ENCODE measurements at places on chromosomes 16 and 17. TPM values are rescaled to one million over a fixed set of nuclear protein-coding genes. Genes with fewer than 3 reads are reported as not detected.

GRCh38 chr17:15154618-15155017, 110.5 kb downstream of the PMP22 start:
- no peak overlapping the region for H3K27ac ChIP-seq
- no peak overlapping the region for H3K4me3 ChIP-seq
- no peaks in the 10 kb centered on the region for H3K4me1 ChIP-seq
- no peak for DNase-seq
- H3K27me3 ChIP-seq: peaks cover 18% of the 10 kb centered on the region
- H3K36me3 ChIP-seq: no peaks in the 10 kb centered on the region

- peaks cover 25% of the 10 kb centered on the region for H3K36me3 ChIP-seq
- no peaks in the 10 kb centered on the region for H3K27me3 ChIP-seq
- no peak overlapping the region for H3K4me3 ChIP-seq
- peaks cover 21% of the 10 kb centered on the region for H3K4me1 ChIP-seq
- no peak for DNase-seq
These were observed 3.8 kb upstream of the RNF157 start for GRCh38 chr17:76243826-76244679.

DNA sequence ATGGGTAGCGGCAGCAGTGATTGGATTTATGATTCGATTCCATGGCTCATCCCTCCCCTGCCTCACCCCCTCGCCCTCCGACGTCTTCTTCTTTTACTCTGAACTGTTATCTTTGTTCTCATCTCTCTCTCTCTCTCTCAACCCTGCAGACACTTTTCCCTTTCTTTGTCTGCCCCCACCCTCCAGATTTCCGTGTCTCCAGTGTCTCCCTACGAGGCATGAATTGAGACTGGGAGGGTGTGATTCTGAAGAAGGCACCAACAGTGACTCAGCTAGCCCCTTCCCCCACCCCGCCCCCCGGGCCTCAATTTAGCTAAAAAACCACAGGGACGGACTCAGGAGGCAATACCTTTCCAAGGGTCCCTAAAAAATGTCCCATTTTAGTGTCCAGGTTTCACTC, 47.6 kb upstream of the STH start:
- peaks cover 18% of the 10 kb centered on the region for H3K4me1 ChIP-seq
- DNase-seq: no peak
- H3K27me3 ChIP-seq: peaks cover 71% of the 10 kb centered on the region

DNA sequence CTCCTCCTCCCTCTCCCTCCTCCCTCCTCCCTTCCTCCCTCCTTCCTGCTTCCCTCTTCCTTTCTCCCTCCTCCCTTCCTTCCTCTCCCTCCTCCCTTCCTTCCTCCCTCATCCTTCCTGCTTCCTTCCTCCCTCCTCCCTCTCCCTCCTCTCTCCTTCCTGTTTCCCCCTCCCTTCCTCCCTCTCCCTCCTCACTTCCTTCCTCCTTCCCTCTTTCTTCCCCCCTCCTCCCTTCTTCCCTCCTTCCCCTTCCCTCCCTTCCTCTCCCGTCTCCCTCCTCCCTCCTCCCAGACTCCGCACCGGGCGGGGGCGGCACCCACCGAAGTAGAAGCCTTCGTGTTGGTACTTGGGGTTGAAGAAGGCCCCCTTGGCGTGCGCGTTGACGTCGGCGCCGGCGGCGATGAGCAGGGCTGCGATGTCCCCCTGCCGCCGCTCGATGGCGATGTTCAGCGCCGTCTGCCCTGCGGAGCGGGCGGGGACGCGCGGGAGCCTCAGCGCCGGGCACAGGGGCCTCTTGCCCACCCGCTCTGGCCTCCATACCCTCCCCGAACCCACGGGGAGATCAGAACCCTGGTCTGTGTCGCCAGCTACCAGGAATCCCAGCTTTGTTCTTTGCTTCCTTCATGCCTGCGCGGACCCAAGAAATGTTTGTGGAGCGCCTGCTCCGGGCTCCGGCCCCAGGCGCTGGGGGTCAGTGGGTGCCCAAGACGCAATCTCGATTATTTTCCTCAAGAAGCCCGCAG, 22.2 kb downstream of the TRPV3 start:
- H3K36me3 ChIP-seq: no peaks in the 10 kb centered on the region
- no peaks in the 10 kb centered on the region for H3K4me1 ChIP-seq
- no peaks in the 10 kb centered on the region for H3K27me3 ChIP-seq
- H3K4me3 ChIP-seq: no peak overlapping the region

- peaks cover 3% of the 10 kb centered on the region for H3K36me3 ChIP-seq
- no peak for DNase-seq
- H3K4me3 ChIP-seq: no peak overlapping the region
- peaks cover 33% of the 10 kb centered on the region for H3K27me3 ChIP-seq
- H3K27ac ChIP-seq: no peak overlapping the region
- peaks cover 9% of the 10 kb centered on the region for H3K4me1 ChIP-seq
These were observed 25.3 kb upstream of the N4BP1 start for GRCh38 chr16:48635199-48635718.

GRCh38 chr16:11354733-11355574, 9.7 kb downstream of the RMI2 start:
- no peaks in the 10 kb centered on the region for H3K27me3 ChIP-seq
- no peak overlapping the region for H3K27ac ChIP-seq
- H3K36me3 ChIP-seq: peaks cover 14% of the 10 kb centered on the region
- no peak for DNase-seq
- no peak overlapping the region for H3K4me3 ChIP-seq

GRCh38 chr17:73489333-73489732, 154.9 kb downstream of the SDK2 start:
- no peak overlapping the region for H3K4me3 ChIP-seq
- H3K27me3 ChIP-seq: peaks cover 100% of the 10 kb centered on the region
- H3K27ac ChIP-seq: no peak overlapping the region
- DNase-seq: no peak

- H3K27me3 ChIP-seq: peaks cover 15% of the 10 kb centered on the region
- no peak overlapping the region for H3K27ac ChIP-seq
- no peak for DNase-seq
- peaks cover 15% of the 10 kb centered on the region for H3K4me1 ChIP-seq
These were observed 13.4 kb upstream of the TMEM170A start for GRCh38 chr16:75477680-75478473.

DNA sequence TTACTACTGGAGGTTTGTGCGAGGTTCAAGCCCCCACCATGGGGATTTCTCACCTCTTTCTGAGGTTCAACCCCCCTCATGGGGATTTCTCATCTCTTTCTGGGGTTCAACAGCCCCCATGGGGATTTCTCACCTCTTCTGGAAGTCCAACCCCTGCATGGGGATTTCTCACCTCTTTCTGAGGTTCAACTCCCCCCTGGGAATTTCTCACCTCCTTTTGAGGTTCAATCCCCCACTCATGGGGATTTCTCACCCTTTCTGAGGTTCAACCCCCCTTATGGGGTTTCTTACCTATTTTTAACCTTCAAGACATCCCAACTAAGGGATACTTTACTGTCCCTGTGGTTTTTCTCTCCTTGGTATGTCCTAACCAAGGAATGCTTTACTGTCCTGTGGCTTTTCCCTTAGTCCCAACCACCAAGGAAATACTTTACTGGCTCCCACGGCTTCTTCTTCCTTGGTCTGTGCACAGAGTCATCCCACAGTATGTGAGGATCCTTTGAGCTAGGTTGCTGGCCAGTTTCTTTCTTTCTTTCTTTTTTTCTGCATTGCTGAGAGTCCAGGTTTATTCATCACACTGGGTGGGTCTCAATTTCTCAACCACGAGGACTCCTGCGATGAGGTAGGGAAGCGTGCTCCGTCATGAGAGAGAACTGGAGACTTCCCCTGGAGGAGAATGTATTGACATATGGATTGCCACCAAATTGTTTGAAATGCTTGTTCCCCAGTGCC, 2140.2 kb downstream of the TP53TG3F start:
- H3K4me3 ChIP-seq: no peak overlapping the region
- no peaks in the 10 kb centered on the region for H3K27me3 ChIP-seq
- H3K27ac ChIP-seq: no peak overlapping the region
- no peak for DNase-seq

DNA sequence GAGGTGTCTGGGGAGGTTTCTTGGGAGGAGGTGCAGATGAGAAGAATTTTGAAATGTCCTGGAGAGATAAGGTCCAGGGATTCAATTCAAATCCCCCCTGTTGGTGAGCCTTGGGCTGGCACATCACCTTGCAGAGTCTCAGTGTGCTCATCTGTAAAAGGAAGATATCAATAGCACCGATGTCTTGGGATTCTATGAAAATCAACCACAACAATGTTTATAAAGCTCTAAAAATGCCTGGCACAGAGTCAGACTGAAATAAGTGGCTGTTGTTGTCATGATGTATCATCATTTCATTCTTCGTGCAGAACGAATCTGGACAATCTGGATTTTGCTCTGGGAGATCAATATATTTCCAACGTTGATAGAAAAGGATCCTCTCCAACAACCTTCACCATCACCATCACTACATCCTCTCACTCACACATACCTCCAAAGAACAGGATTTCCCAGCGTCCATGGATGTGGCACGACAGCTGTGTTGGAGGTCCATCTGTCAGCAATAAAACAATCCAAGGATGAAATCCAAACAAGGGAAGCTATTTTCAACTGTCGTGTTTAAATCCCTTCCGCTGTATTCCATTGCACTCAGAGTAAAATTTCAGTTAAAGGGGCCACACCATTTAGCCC, 393.7 kb upstream of the DYNLRB2 start:
- H3K27ac ChIP-seq: no peak overlapping the region
- no peak overlapping the region for H3K4me3 ChIP-seq
- H3K36me3 ChIP-seq: no peaks in the 10 kb centered on the region
- H3K27me3 ChIP-seq: peaks cover 14% of the 10 kb centered on the region

GRCh38 chr17:49506282-49506681, 11.2 kb downstream of the NGFR start:
- DNase-seq: no peak
- peaks cover 61% of the 10 kb centered on the region for H3K27me3 ChIP-seq
- H3K27ac ChIP-seq: no peak overlapping the region
- no peaks in the 10 kb centered on the region for H3K4me1 ChIP-seq

DNA sequence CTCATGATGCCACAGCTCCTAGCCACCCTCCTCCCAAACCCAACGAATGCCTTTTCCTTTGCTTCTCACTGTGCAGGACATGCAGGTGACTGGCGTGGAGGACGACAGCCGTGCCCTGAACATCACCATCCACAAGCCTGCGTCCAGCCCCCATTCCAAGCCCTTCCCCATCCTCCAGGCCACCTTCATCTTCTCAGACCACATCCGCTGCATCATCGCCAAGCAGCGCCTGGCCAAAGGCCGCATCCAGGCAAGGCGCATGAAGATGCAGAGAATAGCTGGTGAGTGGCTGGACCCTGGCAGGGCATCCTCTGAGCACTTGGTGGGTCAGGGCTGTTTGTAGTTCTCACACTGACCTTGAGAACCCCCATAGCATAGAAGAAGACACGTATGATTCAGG, 132.3 kb downstream of the SOCS1 start:
- peaks cover 20% of the 10 kb centered on the region for H3K36me3 ChIP-seq
- no peaks in the 10 kb centered on the region for H3K4me1 ChIP-seq
- no peak overlapping the region for H3K4me3 ChIP-seq
- no peak overlapping the region for H3K27ac ChIP-seq
- DNase-seq: no peak
- H3K27me3 ChIP-seq: no peaks in the 10 kb centered on the region

GRCh38 chr16:29678691-29679267, at the start of gene QPRT:
Gene QPRT, plus strand, starts transcription at chr16:29679180. Its CDS starts 18 bp downstream, at chr16:29679198.
- H3K36me3 ChIP-seq: no peaks in the 10 kb centered on the region
- H3K4me1 ChIP-seq: no peaks in the 10 kb centered on the region
- DNase-seq: no peak
- no peaks in the 10 kb centered on the region for H3K27me3 ChIP-seq
- no peak within 1 kb of the TSS for H3K4me3 ChIP-seq

DNA sequence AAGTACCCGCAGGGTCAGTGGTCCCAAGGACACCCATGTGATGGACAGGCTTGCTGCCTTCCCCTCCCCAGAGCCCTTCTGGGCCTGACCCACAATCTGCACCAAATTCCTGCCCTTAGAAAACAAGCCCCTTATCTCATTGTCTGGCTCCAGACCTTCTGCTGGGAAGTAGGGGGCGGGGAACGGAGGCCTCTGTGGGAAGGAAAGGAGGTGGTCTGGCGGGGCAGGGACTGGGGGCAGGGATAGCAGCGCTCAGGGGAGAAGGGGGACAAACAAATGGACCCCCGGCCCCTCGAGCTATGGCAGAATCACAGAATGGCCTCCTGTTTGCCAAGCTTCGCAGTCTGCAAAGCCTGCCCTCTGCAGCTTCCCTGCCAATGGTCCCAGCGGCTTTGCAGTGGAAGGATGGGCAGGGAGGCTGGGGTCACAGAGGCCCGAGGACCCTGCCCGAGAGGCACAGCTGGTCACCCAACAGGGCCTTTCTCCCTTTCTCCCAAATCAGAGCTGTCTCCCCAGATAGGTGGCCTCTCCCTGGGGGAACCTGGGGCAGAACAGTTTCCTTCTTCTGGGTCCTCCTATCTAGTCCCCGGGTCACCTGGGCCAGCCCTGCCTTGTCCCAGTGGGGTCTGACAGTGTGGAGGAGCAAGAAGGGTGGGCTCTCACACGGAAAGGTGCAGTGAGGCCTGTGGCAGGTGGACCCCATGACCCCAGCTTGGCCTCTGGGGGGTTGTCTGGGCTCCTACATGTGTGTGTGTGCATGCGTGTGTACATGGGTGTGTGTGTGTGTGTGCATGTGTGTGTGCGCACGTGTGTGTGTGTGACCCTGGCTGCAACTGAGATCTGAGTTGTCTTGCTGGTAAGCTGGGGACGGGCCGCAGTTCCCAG, 25.5 kb downstream of the TMEM235 start:
- H3K27me3 ChIP-seq: peaks cover 9% of the 10 kb centered on the region
- peaks cover 18% of the 10 kb centered on the region for H3K36me3 ChIP-seq
- DNase-seq: no peak
- H3K4me1 ChIP-seq: peaks cover 12% of the 10 kb centered on the region
- no peak overlapping the region for H3K4me3 ChIP-seq
- H3K27ac ChIP-seq: no peak overlapping the region

DNA sequence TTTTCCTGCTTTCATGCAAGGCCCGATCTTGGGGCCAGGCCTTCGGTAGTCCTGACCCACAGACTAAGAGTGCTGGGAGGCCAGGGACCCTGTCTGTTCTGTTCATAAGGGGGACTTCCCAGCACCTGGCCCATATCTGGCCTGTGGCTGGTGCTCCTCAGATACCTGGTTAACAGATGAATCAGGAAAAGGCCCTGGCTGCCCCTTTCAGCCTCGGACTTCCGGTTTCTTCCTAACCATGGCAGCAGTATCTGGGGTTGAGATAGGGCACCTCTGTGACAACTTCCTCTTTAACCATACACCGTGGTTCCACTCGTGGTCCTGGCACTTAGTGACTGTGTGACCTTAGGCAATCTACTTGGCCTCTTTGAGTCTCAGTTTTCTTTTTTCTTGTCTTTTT, 18.4 kb downstream of the PLCG2 start:
- peaks cover 64% of the 10 kb centered on the region for H3K27me3 ChIP-seq
- H3K27ac ChIP-seq: no peak overlapping the region
- H3K4me3 ChIP-seq: no peak overlapping the region
- no peaks in the 10 kb centered on the region for H3K36me3 ChIP-seq

The JPH3 gene
- total RNA-seq: 1.2 TPM

The HID1 gene
- total RNA-seq: 114 TPM

The PPL gene
- 75.0 TPM for total RNA-seq

The SYNGR2 gene
- total RNA-seq: 204 TPM

The PIRT gene
- total RNA-seq: not detected

The PEX12 gene
- total RNA-seq: 3.4 TPM

The NR1D1 gene
- 36.4 TPM for total RNA-seq

The CCL18 gene
- not detected for total RNA-seq

The DYNLRB2 gene
- total RNA-seq: not detected

The EXOC3L1 gene
- 0.31 TPM for total RNA-seq

Measured in Calu3 (cell line).